ENCODE measurements at places on chromosomes 12 and 14.

GRCh38 chr14:90557516-90557915 lies 160.7 kb downstream of the CALM1 start:
- peaks cover 3% of the 10 kb centered on the region for H3K27me3 ChIP-seq
- no peaks in the 10 kb centered on the region for H3K4me1 ChIP-seq
- no peaks in the 10 kb centered on the region for H3K36me3 ChIP-seq
- no peak for DNase-seq
- H3K27ac ChIP-seq, result no peak overlapping the region
- no peak overlapping the region for H3K4me3 ChIP-seq

GRCh38 chr14:104282332-104283196 lies 144.2 kb downstream of the KIF26A start:
- no peak overlapping the region for H3K27ac ChIP-seq
- DNase-seq, result no peak
- no peaks in the 10 kb centered on the region for H3K27me3 ChIP-seq
- no peaks in the 10 kb centered on the region for H3K4me1 ChIP-seq
- no peaks in the 10 kb centered on the region for H3K36me3 ChIP-seq
- H3K4me3 ChIP-seq, result no peak overlapping the region

DNA sequence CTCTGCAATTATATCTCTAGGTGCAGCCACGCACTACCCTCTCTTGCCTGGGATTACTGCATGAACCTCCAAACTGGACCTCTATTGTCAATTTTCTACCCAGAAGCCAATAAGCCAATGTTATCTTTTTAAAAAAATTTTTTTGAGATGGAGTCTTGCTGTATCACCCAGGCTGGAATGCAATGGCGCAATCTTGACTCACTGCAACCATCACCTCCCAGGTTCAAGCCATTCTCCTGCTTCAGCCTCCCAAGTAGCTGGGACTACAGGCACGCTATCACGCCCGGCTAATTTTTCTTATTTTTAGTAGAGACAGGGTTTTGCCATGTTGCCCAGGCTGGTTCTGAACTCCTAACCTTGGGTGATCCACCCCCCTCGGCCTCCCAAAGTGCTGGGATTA lies 11.2 kb upstream of the PXN start:
- peaks cover 5% of the 10 kb centered on the region for H3K27me3 ChIP-seq
- no peaks in the 10 kb centered on the region for H3K36me3 ChIP-seq
- DNase-seq, result no peak

- DNase-seq, result no peak
- no peaks in the 10 kb centered on the region for H3K27me3 ChIP-seq
- H3K36me3 ChIP-seq, result peaks cover 19% of the 10 kb centered on the region
- no peak overlapping the region for H3K4me3 ChIP-seq
Measured at GRCh38 chr14:90985601-90986242, 74.7 kb downstream of the RPS6KA5 start.

DNA sequence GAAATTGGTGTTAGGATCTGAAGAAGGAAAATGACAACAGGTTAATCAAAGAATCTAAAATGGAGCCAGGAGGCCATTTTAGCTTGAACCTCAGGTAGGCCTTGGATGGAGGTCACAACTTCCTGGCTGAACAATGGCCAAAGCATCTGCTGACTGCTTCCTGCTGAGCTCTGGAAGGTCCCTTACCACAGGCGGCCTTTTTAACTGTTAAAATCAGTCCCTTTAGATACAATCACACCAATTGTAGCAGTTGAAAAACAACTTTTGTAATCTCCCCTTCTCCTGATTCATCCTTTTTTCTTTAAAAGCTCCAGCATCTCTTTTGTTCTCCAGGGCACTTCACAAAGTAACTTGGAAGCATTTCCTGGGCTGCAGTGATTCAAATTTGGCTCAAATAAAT lies 388.8 kb downstream of the PDZRN4 start:
- no peaks in the 10 kb centered on the region for H3K27me3 ChIP-seq
- DNase-seq, result no peak
- no peaks in the 10 kb centered on the region for H3K4me1 ChIP-seq

DNA sequence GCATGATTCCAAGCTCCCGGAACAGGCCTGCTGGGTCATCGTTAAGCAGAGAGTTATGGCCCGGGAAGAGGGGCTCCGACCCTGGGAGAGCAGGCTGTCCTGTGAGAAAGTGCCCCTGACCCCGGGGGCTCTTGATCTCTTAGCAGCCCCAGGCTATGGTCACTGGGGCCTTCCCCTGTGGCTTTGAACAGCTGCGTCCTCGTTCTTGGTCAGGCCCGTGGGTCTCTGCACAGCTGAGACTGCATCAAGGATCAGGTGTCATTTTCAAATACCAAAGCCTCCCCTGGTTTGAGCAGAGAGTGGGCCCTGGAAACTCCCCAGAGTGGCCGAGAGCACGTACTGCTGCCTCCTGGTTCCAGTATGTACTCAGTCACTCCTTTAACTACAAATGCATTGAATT lies 114.8 kb downstream of the ESRRB start:
- no peak for DNase-seq
- no peaks in the 10 kb centered on the region for H3K4me1 ChIP-seq
- H3K36me3 ChIP-seq, result no peaks in the 10 kb centered on the region
- no peak overlapping the region for H3K4me3 ChIP-seq
- H3K27me3 ChIP-seq, result no peaks in the 10 kb centered on the region
- no peak overlapping the region for H3K27ac ChIP-seq

GRCh38 chr14:94663965-94664704 lies 51.9 kb downstream of the SERPINA3 start:
- H3K4me3 ChIP-seq, result no peak overlapping the region
- H3K27ac ChIP-seq, result no peak overlapping the region
- H3K4me1 ChIP-seq, result no peaks in the 10 kb centered on the region
- DNase-seq, result no peak
- H3K36me3 ChIP-seq, result no peaks in the 10 kb centered on the region
- peaks cover 4% of the 10 kb centered on the region for H3K27me3 ChIP-seq

DNA sequence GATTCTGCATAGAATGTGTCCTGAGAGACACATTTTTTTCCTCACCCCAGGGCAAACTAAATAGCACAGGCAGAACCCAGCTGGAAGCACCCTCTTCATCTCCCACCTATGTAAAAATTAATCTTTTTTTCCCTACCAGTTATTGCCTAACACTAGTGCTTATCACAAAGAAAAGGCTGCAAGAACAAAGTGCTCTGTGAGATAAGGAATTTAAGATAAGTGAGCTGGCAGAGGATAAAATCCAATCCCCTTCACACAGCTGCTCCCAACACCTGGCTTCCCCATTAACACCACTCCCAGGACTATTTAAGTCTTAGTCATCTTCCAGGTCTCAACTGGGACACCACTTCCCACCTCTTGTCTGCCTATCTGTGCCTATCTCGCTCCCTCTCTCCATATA lies 75.2 kb downstream of the TTC9 start:
- H3K27ac ChIP-seq, result no peak overlapping the region
- peaks cover 6% of the 10 kb centered on the region for H3K4me1 ChIP-seq
- H3K4me3 ChIP-seq, result no peak overlapping the region
- peaks cover 15% of the 10 kb centered on the region for H3K27me3 ChIP-seq
- H3K36me3 ChIP-seq, result no peaks in the 10 kb centered on the region

- H3K4me1 ChIP-seq, result no peaks in the 10 kb centered on the region
- peaks cover 29% of the 10 kb centered on the region for H3K36me3 ChIP-seq
- DNase-seq, result no peak
- no peak overlapping the region for H3K4me3 ChIP-seq
- no peak overlapping the region for H3K27ac ChIP-seq
Measured at GRCh38 chr14:35034440-35034833, 11.6 kb upstream of the FAM177A1 start.

- no peak overlapping the region for H3K4me3 ChIP-seq
- H3K27ac ChIP-seq, result peak overlapping the region; percentile 1
- DNase-seq, result no peak
- H3K27me3 ChIP-seq, result no peaks in the 10 kb centered on the region
- H3K4me1 ChIP-seq, result peaks cover 30% of the 10 kb centered on the region
Measured at GRCh38 chr14:102645746-102646440, 53.4 kb downstream of the RCOR1 start.

DNA sequence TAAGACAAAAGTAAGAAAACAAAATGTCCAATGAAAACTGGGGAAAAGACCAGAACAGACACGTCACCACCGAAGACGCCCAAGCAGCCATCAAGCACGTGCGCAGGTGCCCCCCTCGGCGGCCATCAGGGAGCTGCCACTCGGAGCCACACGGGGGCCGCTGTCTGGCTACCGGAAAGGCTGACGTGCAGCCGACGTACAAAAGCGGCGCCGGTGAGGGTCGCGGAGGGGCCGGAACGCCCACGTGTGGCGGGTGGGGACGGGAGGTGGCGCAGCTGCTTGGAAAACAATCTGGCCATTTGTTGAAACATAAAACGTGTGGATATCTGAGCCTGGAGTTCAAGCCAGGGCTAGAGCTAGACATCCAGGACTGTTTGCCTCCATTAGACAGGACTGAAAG lies 60.7 kb downstream of the GALNT9 start:
- no peaks in the 10 kb centered on the region for H3K4me1 ChIP-seq
- H3K27ac ChIP-seq, result no peak overlapping the region
- no peaks in the 10 kb centered on the region for H3K27me3 ChIP-seq
